Renal pelvis (tissue), 12 donors: ENCODE measurements at places on chromosomes 16 and 17. TPM values are rescaled to one million over a fixed set of nuclear protein-coding genes. Genes with fewer than 3 reads are reported as not detected.

- no peak for DNase-seq
Observed at GRCh38 chr17:81999976-82000802, 22.5 kb downstream of the CENPX start.

The KRT31 gene
- polyA plus RNA-seq, result not detected

GRCh38 chr17:56149266-56150036 lies 3.8 kb upstream of the ANKFN1 start:
- no peak for DNase-seq

GRCh38 chr17:75819678-75820077 lies 24.5 kb downstream of the UNC13D start:
- no peak for DNase-seq

GRCh38 chr16:2777231-2777902 lies at the start of gene ELOB:
Gene ELOB (minus strand): TSS chr16:2777280. CDS start chr16:2777239, 41 bp downstream.
- peak; percentile 87 for DNase-seq

The TMEM238L gene
- polyA plus RNA-seq, result 4.6 TPM

The ANKRD40CL gene
- polyA plus RNA-seq, result 0.13 TPM

The HBA1 gene
- polyA plus RNA-seq, result 567 TPM

The WNK4 gene
- 13.8 TPM for polyA plus RNA-seq

GRCh38 chr17:75874323-75875181 lies 3.8 kb downstream of the TRIM47 start:
- no peak for DNase-seq

The C16orf86 gene
- 4.2 TPM for polyA plus RNA-seq

- DNase-seq, result no peak
Observed at GRCh38 chr16:2769675-2770056, 7.4 kb downstream of the ELOB start.

DNA sequence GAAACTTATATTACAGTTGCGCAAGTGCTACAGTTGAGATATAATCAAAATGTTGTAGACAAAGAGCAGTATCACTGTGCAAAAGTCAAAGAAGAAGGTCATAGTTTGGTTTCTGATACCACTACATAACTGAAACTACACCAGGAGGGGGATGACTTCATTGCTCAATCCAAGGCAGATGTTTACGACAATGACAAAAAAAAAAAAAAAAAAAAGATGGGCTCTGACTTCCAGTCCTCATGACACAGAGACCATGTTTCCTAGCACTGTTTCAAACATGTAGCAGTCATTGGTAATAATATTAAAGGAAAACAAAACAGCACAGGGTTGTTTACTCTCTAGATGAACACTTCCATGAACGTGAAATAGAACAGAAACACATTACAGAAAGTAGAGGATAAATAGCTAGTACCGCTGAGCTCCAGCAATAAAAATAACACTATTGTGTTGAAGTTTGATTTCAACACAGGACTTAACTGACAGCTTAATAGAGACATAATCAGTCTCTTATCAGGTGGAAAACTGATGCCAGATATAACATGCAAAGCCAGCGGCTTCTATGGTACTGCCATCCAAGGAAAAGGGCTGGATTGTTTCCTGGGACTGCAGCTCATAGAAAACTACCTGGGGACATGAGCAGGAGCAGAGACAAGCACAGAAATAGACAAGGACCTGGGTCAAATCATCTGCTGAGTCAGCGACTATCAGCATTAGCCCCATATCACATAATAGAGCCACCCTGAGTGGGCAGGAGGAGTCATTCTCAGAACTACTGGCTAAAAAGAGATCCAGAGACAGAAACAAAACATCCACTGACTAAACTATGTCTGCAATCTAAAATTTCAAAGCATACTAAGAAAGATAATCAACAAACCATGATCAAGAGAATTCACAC lies 463.6 kb upstream of the SOX9 start:
- DNase-seq, result no peak

- no peak for DNase-seq
Observed at GRCh38 chr17:73802314-73802713, 158.1 kb upstream of the SDK2 start.

DNA sequence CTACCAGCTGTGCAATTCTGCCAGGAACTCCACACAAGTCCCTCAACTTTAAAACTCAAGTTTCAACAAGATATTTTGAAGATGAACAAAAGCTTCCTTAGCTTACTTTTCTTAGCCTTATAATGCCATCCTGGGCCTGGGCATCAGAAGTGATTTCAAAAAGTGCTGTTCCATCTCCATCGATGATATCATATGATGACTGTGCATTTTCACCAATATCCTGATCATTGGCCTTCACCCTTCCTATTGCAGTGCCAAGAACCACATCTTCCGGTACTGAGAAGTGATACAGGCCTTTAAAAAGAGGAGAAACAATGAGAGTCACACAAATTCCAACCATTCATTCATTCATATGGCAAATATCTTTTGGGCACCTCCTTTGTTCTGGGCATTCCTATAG lies 215.4 kb downstream of the CDH8 start:
- no peak for DNase-seq

GRCh38 chr17:64139542-64139941 lies 9.6 kb upstream of the ERN1 start:
- DNase-seq, result no peak

The MT1G gene
- polyA plus RNA-seq, result 30.1 TPM

The SLC35G6 gene
- polyA plus RNA-seq, result 0.52 TPM

GRCh38 chr16:80041410-80041809 lies 440.9 kb upstream of the MAF start:
- DNase-seq, result no peak

GRCh38 chr17:62064029-62064790 lies 868 bp downstream of the MED13 start:
- no peak for DNase-seq

GRCh38 chr16:89386306-89387185 lies 103.8 kb downstream of the ANKRD11 start:
- DNase-seq, result no peak

DNA sequence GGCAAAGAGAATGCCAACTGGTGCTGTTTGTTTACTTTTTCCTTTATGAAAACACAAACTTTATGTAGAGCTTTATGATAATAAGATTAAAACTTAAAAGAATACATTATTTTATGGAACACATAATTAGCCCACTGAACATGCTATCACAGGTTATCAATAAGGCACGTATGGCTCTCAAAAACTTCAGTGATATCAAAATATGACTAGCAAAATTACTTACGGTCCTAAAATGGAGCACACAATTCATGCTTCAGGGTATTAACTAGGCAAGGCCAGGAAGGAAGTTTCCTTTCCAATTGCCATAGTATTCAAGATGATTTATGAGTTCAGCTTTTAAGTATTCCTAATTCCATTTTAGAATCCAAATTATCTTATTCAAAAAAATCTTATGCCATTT lies 3.6 kb downstream of the RNF43 start:
- DNase-seq, result no peak

The AIPL1 gene
- not detected for polyA plus RNA-seq

The PRSS33 gene
- polyA plus RNA-seq, result not detected

GRCh38 chr17:37737081-37737480 lies 7.8 kb downstream of the HNF1B start:
- DNase-seq, result no peak

DNA sequence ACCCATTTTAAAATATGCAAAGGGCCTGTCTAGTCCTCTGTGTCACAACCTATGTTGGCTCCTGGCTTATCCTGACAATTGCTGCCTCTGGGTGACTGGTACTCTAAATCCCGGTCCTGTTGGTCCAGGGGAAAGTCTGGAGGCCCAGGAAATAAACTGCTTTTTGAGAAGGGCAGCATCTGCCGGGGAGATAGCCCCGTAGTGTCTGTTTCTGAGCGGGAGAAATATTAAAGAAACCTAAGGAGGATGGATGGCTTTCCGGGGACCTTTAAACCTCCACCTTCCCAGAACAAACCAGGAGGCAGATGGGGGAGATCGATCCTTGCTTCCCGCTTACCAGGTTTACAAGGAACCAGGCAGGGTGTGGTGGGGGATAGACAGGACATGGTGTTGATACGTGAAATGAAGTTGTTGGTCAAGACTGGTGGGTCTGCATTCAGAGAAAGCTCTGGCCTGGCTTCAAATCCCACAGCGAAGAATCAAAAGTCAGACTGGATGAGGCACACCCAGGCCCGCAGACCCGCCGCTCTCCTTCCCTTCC lies 3.8 kb downstream of the HOXB2 start:
- no peak for DNase-seq

GRCh38 chr17:2024572-2025219 lies 438 bp downstream of the RTN4RL1 start:
- DNase-seq, result no peak

DNA sequence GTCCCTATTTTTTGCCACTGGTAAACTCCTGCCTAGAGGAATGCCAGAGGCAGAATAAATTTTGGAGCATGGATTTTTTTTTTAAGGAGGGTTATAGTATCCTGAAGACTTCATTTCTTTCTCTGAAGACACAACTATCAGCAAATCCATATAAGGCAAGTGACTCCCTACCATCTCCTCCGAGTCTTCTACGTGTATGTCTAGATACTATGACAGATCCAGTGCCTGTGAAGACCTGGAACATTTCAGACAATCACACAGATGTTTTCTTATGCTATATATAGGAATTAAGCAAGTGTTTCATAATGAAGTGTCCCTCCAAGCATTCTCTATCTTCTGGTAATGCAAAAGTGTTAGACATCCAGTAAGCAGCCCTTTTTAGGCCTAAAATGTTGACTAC lies 255.5 kb upstream of the TBX2 start:
- DNase-seq, result no peak

GRCh38 chr16:10992797-10993196 lies 48.4 kb downstream of the CLEC16A start:
- DNase-seq, result no peak

The CPSF4L gene
- polyA plus RNA-seq, result 0.23 TPM

- DNase-seq, result no peak
Observed at GRCh38 chr16:24778671-24779070, 49.2 kb downstream of the TNRC6A start.

The KRTAP1-4 gene
- polyA plus RNA-seq, result not detected

The CLEC18C gene
- 65.8 TPM for polyA plus RNA-seq
